ENCODE measurements at places on chromosomes 3 and 15.

DNA sequence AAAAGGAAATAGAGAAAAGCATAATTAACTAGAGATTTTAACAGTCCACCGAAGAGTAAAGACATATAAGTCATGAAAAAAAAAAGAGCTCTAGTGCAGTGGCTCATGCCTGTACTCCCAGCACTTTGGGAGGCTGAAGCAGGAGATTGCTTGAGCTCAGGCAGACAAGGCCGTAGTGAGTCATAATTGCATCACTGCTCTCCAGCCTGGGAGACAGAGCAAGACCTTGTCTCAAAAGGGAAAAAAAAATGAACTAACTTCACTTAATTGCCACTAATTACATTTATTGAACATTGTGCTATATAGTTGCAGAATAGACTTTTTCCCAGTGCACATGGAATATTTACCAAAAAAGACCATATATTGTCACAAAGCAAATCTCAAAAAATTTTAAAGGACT, 221.8 kb downstream of the CBLB start:
- no peak overlapping the region for H3K4me3 ChIP-seq
- DNase-seq = no peak
- H3K4me1 ChIP-seq = peaks cover 11% of the 10 kb centered on the region
- H3K36me3 ChIP-seq = no peaks in the 10 kb centered on the region

DNA sequence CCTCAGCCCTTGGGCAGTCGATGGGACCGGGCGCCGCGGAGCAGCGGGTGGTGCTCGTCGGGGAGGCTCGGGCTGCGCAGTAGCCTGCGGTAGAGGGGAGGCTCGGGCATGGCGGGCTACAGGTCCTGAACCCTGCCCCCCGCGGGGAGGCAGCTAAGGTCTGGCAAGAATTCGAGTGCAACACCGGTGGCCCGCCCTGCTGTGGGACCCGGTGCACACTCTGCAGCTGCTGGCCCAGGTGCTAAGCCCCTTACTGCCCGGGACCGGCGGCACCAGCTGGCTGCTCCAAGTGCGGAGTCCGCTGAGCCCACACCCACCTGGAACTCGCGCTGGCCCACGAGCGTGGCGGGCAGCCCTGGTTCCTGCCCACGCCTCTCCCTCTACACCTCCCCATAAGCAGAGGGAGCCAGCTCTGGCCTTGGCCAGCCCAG, 377.7 kb upstream of the RBMS3 start:
- H3K4me3 ChIP-seq = no peak overlapping the region
- H3K27ac ChIP-seq = no peak overlapping the region
- peaks cover 7% of the 10 kb centered on the region for H3K4me1 ChIP-seq
- peaks cover 3% of the 10 kb centered on the region for H3K27me3 ChIP-seq

GRCh38 chr3:45240292-45240691, 14.2 kb upstream of the TMEM158 start:
- H3K27ac ChIP-seq = no peak overlapping the region
- DNase-seq = no peak
- H3K4me3 ChIP-seq = no peak overlapping the region
- H3K36me3 ChIP-seq = no peaks in the 10 kb centered on the region
- peaks cover 30% of the 10 kb centered on the region for H3K27me3 ChIP-seq

GRCh38 chr3:131608296-131608695, 105.5 kb upstream of the MRPL3 start:
- H3K36me3 ChIP-seq = no peaks in the 10 kb centered on the region
- no peak overlapping the region for H3K4me3 ChIP-seq
- no peak overlapping the region for H3K27ac ChIP-seq
- no peaks in the 10 kb centered on the region for H3K27me3 ChIP-seq

- H3K4me3 ChIP-seq = peak within 1 kb of the TSS; percentile 73
- H3K27ac ChIP-seq = no peak within 1 kb of the TSS
- peaks cover 62% of the 10 kb centered on the region for H3K27me3 ChIP-seq
- peaks cover 31% of the 10 kb centered on the region for H3K4me1 ChIP-seq
- no peaks in the 10 kb centered on the region for H3K36me3 ChIP-seq
These were observed at the start of gene ATP2B2 for GRCh38 chr3:10505050-10505790. TSS of gene ATP2B2 (minus strand) at chr3:10505586. CDS start at chr3:10449543, 56,043 bp downstream.

DNA sequence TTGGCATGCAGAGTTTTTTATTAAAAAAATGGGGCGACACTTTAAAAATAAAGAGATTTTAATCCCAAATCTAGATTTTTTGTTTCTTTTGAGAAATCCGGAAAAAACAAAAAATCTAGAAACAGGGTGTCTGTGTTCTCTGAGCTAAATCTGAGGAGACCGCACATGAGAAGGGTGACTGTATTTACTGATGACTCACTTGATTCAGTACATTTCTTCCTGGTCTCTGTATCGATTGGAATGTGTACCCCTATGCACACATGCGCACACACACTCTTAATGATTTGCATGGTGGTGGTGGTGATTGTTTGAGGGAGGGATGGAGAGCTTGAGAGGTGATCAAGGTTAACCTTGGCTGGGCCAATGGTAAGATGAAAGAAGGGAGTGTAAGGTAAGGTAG, 443.1 kb upstream of the THRB start:
- H3K36me3 ChIP-seq = no peaks in the 10 kb centered on the region
- no peak for DNase-seq
- peaks cover 7% of the 10 kb centered on the region for H3K27me3 ChIP-seq
- H3K4me3 ChIP-seq = no peak overlapping the region
- no peak overlapping the region for H3K27ac ChIP-seq

DNA sequence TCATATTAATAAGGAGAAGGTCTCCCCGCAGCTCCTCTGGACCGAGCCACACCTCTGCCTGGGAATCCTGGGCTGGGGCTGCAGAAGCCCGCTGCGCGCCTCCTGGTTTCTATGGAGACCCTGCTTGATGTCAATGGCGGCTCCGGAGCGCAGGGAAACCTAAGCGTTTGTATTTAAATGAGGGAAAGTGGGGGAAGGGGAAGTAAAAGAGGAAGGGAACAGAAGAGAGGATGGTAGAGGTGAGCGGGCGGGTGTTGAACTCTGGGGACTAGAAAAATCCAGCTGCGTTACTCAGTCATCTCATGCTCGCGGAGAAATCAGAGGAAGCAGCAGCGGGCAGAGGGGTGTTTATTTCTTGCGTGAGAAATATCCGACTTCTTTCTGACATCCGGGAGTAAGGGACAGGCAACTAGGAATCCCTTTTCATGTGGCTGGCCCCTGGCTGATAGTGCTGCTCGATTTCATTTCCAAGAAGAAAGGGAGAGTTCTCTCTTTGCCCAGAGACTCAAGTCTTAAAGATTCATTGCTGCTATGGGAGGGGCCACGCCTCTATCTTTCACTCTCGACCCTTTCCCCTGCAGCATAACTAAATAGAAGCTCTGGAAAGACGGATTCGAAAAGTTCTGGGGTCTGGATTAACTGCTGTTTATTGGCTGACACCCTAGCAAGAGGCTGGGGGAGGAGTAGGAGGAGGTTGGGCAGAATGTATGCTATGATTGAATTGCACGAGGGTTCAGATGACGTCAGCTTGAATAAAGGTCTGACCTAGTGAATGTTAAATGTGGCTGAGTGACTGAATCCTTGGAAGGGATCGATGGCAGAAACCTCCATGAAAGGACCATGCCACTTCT, 110.5 kb upstream of the GAP43 start:
- peaks cover 3% of the 10 kb centered on the region for H3K27me3 ChIP-seq
- peak; percentile 71 for DNase-seq
- peak overlapping the region; percentile 91 for H3K4me3 ChIP-seq
- H3K36me3 ChIP-seq = no peaks in the 10 kb centered on the region
- peak overlapping the region; percentile 87 for H3K27ac ChIP-seq
- peaks cover 37% of the 10 kb centered on the region for H3K4me1 ChIP-seq

GRCh38 chr15:36899696-36900095, 200.7 kb downstream of the MEIS2 start:
- H3K36me3 ChIP-seq = peaks cover 16% of the 10 kb centered on the region
- no peak for DNase-seq
- peaks cover 76% of the 10 kb centered on the region for H3K4me1 ChIP-seq
- H3K4me3 ChIP-seq = peak overlapping the region; percentile 17

DNA sequence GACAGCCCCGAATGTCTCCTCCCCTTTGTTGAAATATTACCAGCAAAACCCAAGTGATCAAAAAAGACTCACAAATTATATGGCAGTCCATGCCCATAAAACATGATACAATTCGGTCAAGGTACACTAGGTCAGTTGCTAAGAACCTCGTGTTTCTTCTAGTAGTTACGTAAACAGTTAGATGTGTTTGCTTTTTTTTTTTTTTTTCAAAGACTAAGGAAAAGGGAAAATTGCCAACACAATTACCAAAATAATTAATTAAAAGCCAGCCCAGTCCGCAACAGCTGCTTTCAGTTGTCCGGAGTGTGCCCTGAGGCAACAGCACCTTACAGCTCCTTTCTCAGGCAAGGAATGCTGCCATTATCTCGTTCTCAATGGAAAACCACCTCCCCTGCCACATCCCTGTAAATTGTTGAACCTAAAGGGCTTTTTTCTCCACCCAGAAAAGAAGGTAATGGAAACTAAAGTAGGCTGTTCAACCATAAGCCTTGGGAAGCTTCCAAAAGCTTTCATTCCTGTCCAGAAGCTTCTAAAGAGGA, 129.2 kb upstream of the TSC22D2 start:
- H3K27me3 ChIP-seq = no peaks in the 10 kb centered on the region
- peaks cover 61% of the 10 kb centered on the region for H3K4me1 ChIP-seq
- peak overlapping the region; percentile 78 for H3K27ac ChIP-seq
- no peak for DNase-seq
- H3K36me3 ChIP-seq = peaks cover 24% of the 10 kb centered on the region
- no peak overlapping the region for H3K4me3 ChIP-seq

GRCh38 chr15:88638626-88639372, at the start of gene ISG20:
TSS of gene ISG20 (plus strand) at chr15:88639016. CDS start at chr15:88639367, 351 bp downstream.
- H3K4me1 ChIP-seq = peaks cover 33% of the 10 kb centered on the region
- peaks cover 12% of the 10 kb centered on the region for H3K27me3 ChIP-seq
- H3K4me3 ChIP-seq = peak within 1 kb of the TSS; percentile 67
- H3K36me3 ChIP-seq = peaks cover 9% of the 10 kb centered on the region
- peak; percentile 38 for DNase-seq

DNA sequence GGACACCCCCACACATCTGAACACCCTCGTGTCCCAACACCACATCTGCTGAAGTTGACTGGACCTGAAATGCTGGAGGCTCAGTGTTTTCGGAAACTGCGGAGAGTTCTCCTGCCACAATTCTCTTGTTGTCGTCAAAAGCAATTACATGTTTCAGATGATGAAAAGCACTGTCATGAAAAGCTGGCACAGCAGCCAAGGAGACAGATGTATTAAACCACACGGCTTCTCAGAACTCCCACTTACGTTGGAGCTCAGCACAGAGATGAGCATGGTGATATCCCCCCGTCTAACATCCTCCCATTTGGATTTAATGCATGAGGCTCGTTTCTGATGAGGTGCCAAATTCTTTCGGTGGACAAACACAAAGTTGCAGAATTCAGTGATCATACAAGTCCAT, 180.1 kb downstream of the RORA start:
- peak overlapping the region; percentile 94 for H3K27ac ChIP-seq
- DNase-seq = no peak
- H3K36me3 ChIP-seq = peaks cover 15% of the 10 kb centered on the region
- H3K27me3 ChIP-seq = no peaks in the 10 kb centered on the region
- no peak overlapping the region for H3K4me3 ChIP-seq
- H3K4me1 ChIP-seq = peaks cover 77% of the 10 kb centered on the region

DNA sequence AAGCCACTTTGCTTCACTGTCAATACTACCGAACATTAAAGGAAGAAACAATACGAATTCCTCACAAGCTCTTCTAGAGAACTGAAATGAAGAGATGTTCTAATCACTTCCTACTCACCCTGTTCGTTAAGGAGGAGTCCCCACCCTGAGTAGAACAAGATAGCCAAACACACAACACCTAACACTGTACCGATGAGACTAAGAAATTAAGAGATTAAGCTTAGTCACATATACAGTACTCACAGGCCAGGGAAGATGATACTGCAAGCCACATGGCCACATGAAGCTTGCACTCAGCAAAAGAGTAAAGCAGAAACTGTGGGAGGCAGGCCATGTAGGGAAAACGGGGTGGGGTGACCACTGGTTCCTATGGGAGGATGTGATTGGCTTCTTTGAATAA, 48.0 kb downstream of the CGGBP1 start:
- no peaks in the 10 kb centered on the region for H3K4me1 ChIP-seq
- H3K27ac ChIP-seq = no peak overlapping the region
- no peaks in the 10 kb centered on the region for H3K27me3 ChIP-seq
- DNase-seq = no peak
- H3K4me3 ChIP-seq = no peak overlapping the region
- H3K36me3 ChIP-seq = no peaks in the 10 kb centered on the region

DNA sequence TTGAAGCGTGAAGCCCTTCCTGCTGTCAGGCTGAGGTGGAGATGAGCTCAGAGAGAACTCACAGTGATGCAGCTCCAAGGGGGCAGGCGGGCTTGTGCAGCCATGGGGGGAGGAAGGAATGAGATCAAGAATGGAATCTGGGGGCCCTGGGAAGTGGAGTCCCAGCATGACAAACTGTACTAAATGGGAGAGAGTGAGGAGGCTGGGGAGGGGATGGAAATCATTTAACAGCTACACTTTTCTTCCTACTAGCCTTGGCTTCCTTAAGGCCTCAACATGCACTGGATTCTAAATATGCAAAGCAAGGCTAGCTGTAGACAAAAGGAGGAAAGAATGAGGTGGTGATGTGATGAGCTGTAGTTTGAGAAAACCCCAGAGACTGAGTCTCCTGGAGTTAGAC, 133.9 kb downstream of the EEFSEC start:
- DNase-seq = no peak
- H3K4me3 ChIP-seq = no peak overlapping the region
- H3K36me3 ChIP-seq = peaks cover 20% of the 10 kb centered on the region
- peaks cover 3% of the 10 kb centered on the region for H3K4me1 ChIP-seq
- no peak overlapping the region for H3K27ac ChIP-seq

DNA sequence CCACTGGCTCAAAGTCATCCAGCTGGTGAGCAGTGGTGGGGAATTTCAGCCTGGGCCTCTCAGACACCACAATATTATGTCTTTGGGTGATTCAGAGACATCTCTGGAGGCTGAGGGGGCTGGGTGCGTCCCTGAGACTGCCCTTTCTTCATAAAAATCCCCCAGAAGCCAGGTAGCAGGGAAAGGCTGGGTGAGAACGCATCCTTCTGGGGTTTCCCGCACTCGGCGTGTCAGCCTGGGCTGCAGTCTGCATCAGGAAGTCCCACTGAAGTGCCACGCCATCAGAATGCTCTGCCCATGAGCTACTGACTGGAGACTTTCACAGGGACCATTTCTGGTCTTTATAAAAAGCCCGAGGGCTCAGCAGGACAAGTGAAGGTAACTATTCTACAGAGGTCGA, 148.8 kb upstream of the SLC6A11 start:
- H3K27ac ChIP-seq = no peak overlapping the region
- H3K27me3 ChIP-seq = peaks cover 58% of the 10 kb centered on the region
- no peak overlapping the region for H3K4me3 ChIP-seq

GRCh38 chr3:102018551-102018950, 169.2 kb downstream of the NFKBIZ start:
- H3K4me1 ChIP-seq = no peaks in the 10 kb centered on the region
- H3K27ac ChIP-seq = no peak overlapping the region
- no peaks in the 10 kb centered on the region for H3K36me3 ChIP-seq
- peaks cover 4% of the 10 kb centered on the region for H3K27me3 ChIP-seq

DNA sequence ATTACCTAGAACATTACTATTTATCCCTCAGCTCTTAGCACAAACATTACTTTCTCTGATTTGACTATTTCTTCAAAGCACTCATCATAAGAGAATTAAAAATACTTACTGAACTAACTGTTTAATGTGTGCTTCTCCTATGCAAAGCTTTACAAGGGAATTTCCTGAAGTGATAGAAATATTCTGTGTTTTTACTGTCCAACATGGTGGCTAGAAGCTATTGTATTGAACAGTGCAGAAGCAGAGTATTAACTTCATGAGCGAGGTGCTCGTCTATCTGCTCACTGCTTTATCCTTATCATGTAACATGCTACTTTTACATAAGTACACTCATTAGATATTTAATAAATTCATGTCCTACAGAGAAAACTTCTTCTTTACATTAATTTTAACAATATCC, 239.1 kb downstream of the ISL2 start:
- no peaks in the 10 kb centered on the region for H3K27me3 ChIP-seq
- no peak overlapping the region for H3K4me3 ChIP-seq
- DNase-seq = no peak
- peaks cover 5% of the 10 kb centered on the region for H3K4me1 ChIP-seq
- no peak overlapping the region for H3K27ac ChIP-seq

Measured in nephron progenitor cell (in vitro differentiated cells).